ENCODE measurements at places on chromosomes 6 and 20.

GRCh38 chr6:53926505-53926904, 131.7 kb downstream of the LRRC1 start:
- DNase-seq: no peak

DNA sequence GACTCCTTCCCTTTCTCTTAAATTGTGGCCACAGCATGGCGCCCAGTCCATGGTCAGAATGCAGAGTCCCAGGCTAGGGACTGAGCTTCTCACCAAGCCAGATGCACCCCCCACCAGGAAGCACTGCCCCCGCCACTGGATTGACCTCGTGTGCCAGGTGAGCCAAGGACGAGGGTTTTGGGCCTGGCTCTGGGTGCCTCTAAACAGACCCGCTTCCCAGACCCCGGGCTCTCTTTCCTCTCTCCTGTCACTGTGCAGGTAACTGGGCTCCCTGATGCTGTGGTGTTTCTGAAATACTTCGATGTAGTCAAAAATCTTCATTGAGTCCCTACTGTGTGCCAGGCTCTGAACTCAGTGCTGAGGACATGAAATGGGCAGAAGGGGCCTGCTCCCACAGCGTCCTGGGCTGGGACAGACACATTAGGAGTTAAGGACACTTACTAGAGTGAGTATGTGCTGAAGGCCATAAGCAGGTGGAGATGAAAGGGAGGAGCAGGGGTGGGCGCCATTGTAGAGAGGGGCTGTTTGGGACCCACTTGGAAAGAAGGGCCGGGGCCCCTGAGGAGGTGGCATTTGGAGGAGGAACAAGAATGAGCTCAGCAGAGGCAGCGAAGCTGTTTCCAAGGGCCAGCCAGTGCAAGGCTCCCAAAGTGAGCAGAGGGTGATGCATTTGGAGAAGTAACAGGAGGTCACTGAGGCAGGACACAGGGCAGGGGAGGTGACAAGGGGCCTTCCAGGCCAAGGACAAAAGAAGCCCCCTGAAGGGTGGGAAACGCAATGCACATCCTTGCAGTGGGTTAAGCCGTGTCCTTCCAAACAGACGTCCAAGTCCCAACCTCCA, 217.1 kb downstream of the ANKRD60 start:
- DNase-seq: no peak

DNA sequence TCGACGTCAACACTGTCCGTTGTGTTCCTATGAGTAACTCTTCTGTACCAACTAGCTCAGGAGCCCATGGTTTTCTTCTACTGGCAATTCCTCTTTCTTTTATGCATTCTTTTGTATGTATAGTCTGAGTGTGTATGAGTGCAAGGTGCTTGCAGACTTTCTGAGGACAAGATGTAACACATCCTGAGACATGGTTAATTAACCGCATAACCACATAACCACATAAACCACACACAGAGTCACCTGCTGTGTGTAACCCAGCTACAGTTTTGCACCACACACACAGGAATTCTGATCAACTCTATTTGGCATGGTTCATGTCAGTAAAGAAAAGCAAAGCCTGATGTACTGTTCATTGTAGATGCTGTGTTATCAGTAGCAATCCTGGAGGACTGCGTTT, 98.6 kb downstream of the DACT2 start:
- peak; percentile 6 for DNase-seq

GRCh38 chr6:141406761-141407160, 726.0 kb upstream of the GJE1 start:
- DNase-seq: no peak

- no peak for DNase-seq
Measured at GRCh38 chr6:80969439-80969838, 783.0 kb downstream of the TENT5A start.

DNA sequence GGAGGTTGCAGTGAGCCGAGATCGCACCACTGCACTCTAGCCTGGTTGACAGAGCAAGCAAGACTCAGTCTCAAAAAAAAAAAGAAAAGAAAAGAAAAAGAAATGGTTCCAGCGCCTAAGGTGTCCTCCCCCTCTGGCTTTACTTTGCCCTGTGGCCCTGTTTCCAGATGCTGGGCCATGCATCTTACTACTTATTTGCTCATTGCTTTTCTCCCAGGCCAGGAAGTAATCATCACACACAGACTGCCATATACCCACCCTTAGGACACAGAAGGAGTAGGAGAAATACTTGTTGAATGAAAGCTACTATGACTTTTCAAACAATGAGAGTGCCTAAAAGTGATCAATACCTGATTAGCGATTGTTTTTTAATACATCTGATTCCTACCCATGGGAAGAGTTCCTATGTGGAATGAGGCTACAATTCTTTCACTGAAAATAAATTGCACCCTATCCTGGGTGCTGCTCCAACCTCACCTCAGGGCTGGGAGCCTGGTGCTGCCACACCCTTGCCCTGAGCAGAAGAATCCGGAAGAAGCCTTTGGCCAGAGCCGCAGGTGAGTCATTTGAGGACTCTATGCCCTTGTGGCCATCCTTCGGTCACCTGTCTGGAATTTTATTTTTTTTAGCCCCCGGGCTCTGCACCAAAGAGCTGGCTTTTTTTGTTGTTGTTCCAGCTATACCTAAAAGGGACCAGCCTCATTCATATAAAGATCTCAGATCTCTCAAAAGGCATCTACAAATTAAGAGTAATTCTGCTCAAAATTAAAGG, 22.7 kb upstream of the TFAP2C start:
- no peak for DNase-seq

GRCh38 chr6:134814076-134814695, 135.7 kb downstream of the ALDH8A1 start:
- no peak for DNase-seq
